ENCODE measurements at places on chromosomes 3 and 15.

DNA sequence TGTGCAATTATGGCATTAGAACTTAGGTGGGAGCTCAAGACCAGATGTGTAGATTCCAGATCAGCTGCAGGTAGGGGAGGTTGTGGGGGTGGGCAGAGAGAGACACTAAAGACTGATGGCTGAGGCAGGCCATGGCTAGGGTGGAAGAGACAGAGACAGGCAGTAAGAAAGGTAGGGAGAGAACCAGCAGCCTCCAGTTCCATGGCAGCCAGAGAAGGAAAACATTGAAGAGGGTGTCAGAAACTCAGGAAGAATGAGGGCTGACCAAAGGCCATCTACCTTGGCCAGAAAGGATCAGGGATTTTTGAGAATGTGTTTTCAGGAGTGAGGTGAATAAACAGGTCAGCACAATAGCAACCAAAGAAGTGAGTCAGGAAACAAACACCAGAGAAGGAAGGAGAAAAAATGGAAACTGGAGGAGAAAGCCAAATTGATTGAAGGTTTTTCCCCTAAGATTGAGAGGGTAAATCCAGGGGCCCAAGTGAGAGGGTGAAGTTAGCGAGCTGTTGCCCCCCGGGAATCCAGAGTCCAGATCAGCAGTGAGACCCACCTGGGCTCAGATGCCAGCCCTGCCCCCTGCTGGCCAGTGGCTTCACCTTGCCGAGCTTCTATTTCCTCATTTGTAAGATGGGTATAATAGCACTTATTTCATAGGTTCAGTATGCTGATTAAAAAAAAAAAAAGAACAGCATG lies 41.0 kb downstream of the ABHD2 start:
- DNase-seq = peak; percentile 86

- DNase-seq = no peak
These were observed 70.1 kb upstream of the GLCE start for GRCh38 chr15:69090197-69090948.

GRCh38 chr3:187223799-187224198 lies 26.5 kb downstream of the RTP1 start:
- no peak for DNase-seq

DNA sequence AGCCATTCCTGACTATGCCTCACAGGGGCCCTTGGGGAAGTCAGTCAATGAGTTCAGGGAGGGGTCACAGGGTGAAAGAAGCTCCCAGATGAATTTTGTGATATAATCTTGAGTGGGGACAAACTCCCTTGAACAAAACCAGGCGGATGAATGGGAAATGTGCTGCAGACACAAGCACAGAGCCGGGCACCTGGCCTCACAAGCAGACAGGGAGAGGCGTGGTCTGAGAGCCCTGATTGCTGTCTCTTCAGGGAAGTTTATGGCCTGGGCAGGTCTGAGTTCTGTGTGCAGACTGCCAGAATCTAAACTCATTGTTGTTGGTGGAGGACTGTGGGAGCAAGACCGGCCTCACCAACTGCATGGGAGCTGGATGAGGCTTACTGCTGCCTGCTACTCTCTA lies 591.8 kb downstream of the EPHA3 start:
- DNase-seq = no peak

DNA sequence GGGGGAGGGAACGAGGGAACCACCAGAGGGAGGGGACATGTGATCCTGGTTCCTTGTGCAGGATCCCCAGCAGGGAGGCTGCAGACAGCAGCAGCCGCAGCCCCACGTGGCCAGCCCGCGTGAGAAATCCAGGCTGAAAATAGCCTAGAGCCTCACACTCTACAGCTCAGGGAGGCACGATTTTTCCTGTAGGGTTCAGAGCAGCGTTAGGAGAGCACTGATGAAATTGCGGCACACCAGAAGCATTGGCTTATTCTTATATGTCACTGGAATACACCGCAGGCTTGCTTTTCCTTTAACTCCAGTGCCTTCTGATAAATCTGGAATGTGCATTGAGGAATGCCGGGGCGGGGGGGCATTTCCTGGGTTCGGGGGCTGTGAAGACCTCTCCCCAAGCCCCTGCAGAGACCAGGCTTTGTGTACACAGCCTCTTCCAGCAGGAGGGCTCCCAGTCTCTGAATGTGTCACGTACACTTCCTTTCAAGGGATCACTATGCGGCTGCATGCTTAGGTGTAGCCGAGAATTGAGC lies 193.0 kb downstream of the ATP10A start:
- DNase-seq = peak; percentile 91

- no peak for DNase-seq
These were observed 6.2 kb downstream of the MAP1A start for GRCh38 chr15:43523646-43524045.

DNA sequence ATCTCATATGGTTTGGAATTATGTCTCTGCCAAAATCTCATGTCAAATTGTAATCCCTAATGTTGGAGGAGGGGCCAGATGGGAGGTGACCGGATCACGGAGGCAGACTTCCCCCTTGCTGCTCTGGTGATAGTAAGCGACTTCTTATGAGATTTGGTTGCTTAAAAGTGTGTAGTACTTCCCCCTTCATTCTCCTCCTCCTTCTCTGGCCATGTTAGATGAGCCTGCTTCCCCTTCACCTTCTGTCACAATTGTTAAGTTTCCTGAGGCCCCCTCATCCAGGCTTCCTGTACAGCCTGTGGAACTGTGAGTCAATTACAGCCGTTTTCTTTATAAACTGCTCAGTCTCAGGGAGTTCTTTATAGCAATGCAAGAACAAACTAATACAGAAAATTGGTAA lies 51.1 kb downstream of the NEDD4 start:
- DNase-seq = no peak

DNA sequence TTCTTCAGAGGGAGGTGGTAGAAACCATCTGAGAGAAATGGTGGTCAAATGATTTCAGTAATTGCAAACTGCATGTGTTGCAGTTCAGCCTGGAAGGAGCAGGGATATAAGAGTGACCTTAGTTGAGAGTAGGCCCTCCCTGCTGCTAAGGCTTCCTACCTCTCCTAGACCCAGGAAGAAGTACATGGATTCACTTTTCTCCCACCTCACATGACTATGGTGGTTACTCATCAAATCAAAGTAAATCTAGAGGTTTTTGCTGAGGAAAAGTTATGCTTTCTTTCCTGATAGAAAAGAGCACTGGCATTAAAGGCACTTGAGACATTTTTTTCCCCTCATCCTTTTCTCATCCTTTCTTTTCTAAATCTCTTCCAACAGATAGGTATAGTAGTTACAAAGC lies 43.2 kb upstream of the LEKR1 start:
- DNase-seq = no peak

- no peak for DNase-seq
These were observed 114.8 kb downstream of the OXNAD1 start for GRCh38 chr3:16379838-16380237.

DNA sequence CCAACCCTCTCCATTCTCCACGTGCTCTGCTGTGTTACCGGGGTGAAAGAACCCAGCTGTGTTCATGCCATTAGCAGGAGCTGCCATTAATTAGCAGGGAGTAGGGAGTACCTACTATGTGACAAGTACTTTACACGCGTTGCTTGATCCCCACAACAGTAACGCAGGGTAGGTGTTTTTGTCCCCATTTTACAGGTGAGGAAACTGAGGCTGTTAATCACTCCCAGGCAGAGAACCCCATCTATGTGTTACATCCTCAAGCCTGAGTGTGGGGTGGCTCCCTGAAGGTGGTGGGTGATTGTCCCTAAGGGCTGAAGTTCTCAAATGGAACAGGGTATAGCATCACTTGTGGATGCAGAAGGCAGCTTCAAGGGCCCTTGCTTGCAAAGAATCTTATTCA lies 22.8 kb downstream of the MELTF start:
- DNase-seq = no peak

DNA sequence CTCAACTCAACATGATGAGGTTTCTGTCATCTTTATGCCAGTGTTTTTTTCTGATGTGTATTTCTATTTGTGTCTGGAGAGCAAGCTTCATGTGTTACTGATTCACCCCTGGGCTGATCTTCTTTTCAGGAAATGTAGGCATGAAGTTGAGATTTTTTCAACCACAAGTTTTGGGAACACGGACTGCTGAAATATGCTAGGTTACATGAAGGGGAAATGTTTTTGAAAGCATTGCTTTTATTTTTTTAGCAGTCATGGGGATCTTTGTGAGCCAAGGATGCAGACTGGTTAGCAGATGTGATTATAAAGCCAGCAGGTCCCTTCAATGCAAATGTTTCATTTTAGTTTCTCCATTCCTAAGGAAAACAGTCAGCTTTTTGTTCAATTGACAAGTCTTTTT lies 219.3 kb upstream of the COL8A1 start:
- no peak for DNase-seq

GRCh38 chr3:115254492-115255196 lies 107.6 kb upstream of the ZBTB20 start:
- DNase-seq = peak; percentile 73

- no peak for DNase-seq
These were observed 283.9 kb upstream of the THBS1 start for GRCh38 chr15:39296955-39297354.

- DNase-seq = no peak
These were observed 87.8 kb upstream of the RNU6-1 start for GRCh38 chr15:67927501-67928168.

DNA sequence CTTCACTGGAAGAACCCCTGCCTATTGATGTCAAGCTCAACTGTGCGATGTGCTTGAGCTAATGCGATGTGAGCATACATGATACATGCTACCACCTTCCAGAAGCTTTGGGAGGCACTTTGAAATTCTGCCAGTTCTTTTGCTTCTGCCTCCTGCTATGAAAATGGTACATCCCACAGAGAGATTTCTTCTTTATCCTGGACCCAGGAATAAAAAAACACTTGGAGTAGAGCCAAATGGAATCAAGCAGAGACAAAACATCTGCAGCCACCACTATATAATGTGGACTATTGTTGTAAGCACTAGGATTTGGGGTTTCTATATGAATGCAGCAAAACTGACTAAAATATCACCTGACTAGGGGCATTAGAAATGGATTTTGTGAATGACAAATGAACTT lies 119.9 kb upstream of the GAP43 start:
- no peak for DNase-seq

GRCh38 chr15:63500265-63501250 lies 3.8 kb upstream of the USP3 start:
- DNase-seq = no peak

GRCh38 chr15:35466476-35466875 lies 79.5 kb downstream of the DPH6 start:
- no peak for DNase-seq

DNA sequence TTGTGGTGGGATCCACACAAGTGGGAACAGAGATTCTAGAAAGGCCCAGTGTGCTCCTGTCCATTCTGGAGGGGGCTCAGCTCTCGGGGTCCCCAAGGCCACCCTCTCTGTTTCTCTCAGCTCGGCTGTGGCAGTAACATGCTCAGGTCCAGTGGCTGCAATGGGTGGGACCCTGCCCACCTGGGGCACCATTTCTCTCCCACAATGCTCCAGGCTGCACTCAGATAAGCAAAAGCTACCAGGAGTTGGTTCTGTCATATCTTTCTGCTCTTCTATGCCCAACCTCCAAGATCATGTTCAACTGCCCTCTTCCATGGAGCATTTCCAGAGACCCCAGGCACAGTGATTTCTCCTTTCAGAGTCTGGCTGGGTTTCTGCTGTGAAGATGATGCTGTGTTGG lies 40.8 kb downstream of the ITGA11 start:
- peak; percentile 15 for DNase-seq

DNA sequence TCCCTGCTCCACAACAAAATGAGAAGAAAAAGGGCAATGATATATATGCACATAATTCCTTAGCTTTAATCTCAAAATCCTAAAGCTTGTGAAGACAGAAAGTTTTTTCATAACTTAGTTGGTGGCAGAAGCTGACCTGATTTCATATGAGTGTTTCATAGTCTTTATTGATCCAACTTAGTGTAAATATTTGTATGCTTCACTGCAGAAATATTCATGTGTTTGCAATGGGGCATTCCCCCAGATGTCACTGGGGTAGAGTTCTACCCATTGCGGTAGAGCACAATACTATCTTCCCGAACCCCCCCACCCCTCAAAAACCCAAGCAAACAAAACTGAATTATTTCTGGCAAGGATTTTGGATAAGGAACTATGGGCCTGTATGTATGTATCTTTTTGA lies 221.2 kb downstream of the THRB start:
- no peak for DNase-seq

DNA sequence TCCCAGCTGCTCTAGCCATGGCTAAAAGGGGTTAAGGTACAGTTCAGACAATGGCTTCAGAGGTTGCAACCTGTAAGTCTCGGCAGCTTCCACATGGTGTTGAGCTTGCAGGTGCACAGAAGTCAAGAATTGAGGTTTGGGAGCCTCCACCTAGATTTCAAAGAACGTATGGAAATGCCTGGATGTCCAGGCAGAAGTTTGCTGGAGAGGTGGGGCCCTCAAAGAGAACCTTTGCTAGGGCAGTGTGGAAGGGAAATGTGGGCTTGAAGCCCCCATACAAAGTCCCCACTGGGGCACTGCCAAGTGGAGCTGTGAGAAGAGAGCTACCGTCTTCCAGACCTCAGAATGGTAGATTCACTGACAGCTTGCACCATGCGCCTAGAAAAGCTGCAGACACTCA lies 73.7 kb downstream of the STT3B start:
- no peak for DNase-seq

GRCh38 chr15:69903470-69904469 lies 193.9 kb downstream of the TLE3 start:
- peak; percentile 65 for DNase-seq

- DNase-seq = no peak
These were observed 468.0 kb upstream of the TBL1XR1 start for GRCh38 chr3:177665122-177665808.

GRCh38 chr3:71064291-71064955 lies 519.1 kb downstream of the FOXP1 start:
- no peak for DNase-seq

- no peak for DNase-seq
These were observed 36.4 kb downstream of the UBP1 start for GRCh38 chr3:33403756-33404155.

DNA sequence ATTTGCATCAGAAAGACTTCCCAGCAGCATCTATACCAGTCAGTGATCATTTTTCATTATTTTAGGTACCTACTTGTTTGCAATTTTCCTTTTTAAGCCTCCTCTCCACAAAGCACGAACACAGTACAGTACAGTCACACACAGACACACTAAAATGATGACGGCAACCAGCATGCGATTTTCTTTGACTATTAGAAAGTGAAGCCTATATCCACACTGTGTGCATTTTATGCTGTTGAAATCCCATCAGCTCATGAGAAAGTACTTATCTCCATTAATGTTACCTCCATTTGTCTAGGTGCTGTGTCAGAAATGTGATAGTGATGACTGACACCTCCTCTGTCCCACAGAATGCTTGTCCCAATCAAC lies 294.7 kb upstream of the MEIS2 start:
- DNase-seq = no peak

DNA sequence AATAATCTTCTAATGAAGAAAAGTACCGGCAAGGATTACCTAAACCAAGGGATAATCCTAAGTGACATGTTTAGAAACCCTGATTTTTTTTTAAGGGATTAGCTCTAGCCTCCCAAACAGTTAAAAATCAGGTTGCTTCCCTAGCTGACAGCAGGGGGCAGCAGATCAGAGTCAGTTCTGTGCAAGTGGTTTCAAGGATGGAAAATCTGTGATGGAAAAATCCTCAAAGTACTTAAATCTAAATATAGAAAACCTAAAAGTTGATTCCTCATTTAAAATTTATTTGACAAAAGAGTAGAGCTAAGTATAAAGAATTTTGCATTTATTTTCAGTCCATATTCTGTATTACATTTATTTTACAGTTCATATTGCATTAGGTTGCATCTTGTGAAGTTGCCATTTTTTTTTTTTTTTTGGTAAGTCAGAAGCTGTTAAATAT lies 107.6 kb downstream of the PEX5L start:
- DNase-seq = no peak

- DNase-seq = no peak
These were observed 11.4 kb downstream of the KLF15 start for GRCh38 chr3:126345641-126346460.

GRCh38 chr3:52682016-52682415 lies 3.7 kb downstream of the PBRM1 start:
- no peak for DNase-seq

All from cardiac septum (tissue), 1 donor.